ENCODE measurements at places on chromosomes 3 and 15. TPM values are rescaled to one million over a fixed set of nuclear protein-coding genes. Genes with fewer than 3 reads are reported as not detected.

DNA sequence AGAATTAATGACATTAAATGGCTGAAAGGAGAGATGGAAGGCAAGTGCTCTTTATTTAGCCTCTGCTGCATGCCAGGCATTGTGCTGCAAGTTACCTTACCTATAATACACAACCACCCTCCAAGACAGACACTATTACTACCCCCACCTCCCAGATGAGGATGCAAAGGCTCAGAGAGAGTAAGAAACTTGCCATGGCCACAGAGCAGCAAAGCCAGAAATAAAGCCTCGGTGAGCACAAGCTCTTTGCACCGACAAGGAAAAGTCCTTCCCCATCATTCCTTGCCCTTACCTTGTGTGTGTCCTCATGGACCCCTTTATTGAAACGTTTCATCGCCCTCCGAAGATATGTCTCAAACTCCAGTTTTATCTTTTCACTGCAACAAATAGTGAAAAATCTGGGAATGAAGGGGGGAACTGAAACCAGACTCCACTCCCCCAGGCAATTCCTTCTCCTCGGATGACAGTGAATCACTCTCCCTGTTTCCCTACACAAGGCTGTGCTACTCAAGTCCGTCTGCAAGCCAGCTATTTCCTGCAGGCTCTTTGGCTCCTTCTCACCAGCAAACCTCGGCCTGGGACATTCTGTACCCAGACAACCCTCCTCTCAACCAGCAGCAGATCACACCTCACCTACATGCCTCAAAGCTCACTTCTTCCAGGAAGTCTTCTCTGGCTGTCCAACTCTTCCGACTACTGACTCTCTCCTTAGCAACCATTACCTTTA lies 11.4 kb downstream of the XPC start:
- DNase-seq = no peak

DNA sequence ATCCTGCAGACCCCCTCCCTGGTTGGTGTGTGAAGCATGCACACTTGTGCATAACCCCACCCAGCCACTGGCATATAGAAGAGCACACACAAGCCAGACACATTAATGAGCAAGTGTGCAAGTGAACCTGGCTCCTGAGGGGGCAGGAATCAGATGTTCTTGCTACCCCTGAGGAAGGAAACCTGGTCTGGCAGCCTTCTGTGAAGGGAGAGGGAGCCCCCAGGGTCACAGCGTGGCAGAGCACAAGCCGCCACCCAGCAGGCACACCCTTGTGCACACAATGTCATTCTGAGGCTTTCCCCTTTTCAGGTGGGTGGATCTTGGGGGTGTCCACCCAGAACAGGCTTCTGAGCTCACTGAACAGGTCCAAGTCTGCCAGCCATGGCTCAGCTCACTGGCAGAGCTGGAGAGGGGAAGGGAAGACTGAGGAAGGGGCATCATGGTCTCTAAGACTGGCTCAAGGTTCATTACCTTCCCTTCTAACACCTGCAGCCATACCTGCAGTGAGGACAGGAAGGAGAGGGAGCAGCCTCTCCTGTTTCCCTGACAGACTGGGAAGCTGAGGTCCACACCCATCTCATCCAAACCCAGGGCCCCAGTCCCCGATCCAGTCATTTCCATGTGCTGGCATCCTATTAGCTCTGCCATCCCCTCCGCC lies 31.6 kb upstream of the SEMA3F start:
- no peak for DNase-seq

- DNase-seq = no peak
Observed at GRCh38 chr15:62344806-62345539, 179.9 kb upstream of the C2CD4B start.

GRK7 gene
- total RNA-seq = not detected

DNA sequence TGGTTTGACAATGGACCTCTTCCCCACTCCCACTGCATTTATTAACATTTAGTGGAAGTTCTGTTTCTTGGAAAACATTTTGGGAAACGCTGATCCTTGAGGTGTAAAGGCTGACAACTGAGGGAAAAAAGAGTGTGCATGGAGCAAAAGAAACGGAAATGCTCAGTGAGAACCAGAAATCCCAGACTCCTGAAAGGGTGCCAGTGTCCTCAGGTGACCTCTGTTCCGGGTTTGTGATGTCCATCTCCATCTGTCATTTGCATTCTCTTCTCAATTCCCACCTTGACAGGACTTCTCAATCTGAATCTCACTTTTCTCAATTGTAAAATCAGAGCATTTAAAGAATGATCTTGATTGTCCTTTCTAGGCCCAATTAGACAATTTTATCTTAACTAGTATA lies 71.1 kb upstream of the FAM3D start:
- DNase-seq = no peak

DNA sequence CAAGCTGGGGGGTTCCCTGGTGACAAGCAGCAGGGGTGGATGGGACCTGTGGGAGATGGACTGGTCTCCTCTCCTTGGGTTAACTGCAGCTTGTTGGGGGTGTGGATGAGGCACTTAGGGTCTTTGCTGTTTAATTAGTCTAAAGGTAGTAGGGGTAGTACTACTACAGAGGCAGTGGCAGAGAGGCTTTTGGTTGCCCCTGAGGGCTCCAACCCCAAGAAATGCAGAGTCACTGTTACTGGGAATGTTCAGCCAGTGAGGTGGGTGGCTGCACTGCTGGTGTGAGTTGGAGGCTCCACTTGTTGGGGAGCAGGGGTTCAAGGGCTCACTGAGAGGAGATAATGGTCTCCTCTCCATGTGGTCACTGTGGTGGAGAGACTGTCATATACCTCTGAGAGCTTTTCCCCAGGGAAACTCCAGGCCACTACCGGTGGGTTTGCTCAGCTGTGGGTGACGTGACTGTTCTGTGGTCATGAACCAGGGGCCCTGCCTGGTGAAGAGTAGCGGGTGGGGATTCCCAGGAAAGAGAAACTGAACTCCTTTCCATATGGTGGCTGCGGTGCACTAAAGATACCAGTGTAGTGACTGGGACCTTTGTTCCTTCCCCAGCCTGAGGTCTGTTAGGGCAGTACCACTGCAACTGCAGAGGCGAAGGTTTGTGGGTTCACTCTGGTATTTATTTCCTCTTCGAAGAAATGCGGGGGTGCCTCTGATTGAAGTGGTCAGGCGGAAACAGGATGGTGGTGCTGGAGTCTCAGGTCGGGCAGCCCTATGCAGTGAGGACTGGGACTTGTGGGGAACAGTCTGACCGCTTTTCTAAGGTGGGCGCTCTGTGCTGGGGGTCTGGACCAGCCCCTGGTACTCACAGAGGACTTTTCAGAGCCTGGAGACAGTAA lies 68.9 kb upstream of the TNFSF10 start:
- DNase-seq = no peak

TTLL13 gene
- total RNA-seq = 0.20 TPM

DNA sequence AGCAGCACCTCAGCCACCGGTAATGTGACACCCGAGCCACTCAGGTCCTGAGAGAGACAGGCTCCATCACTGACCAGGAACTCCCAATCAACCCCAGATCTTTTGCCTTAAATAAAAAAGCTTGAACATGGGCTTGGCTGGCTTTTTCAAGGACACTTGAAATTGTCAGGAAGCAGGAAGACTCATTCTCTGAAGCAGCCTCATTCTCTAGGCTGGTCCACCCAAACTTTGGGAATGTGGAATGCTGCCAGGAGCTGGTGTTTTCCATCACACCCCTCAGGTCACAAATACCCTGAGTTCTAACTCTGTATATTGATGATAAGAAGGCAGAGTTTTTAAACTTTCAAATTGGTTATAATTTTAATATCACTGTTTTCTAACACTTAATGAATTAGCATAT lies 17.0 kb downstream of the CXCR6 start:
- no peak for DNase-seq

ZIC1 gene
- total RNA-seq = not detected

- DNase-seq = no peak
Observed at GRCh38 chr3:117761703-117762620, 1052.4 kb downstream of the TUSC7 start.

- no peak for DNase-seq
Observed at GRCh38 chr3:22617372-22617771, 585.8 kb upstream of the UBE2E2 start.

DNA sequence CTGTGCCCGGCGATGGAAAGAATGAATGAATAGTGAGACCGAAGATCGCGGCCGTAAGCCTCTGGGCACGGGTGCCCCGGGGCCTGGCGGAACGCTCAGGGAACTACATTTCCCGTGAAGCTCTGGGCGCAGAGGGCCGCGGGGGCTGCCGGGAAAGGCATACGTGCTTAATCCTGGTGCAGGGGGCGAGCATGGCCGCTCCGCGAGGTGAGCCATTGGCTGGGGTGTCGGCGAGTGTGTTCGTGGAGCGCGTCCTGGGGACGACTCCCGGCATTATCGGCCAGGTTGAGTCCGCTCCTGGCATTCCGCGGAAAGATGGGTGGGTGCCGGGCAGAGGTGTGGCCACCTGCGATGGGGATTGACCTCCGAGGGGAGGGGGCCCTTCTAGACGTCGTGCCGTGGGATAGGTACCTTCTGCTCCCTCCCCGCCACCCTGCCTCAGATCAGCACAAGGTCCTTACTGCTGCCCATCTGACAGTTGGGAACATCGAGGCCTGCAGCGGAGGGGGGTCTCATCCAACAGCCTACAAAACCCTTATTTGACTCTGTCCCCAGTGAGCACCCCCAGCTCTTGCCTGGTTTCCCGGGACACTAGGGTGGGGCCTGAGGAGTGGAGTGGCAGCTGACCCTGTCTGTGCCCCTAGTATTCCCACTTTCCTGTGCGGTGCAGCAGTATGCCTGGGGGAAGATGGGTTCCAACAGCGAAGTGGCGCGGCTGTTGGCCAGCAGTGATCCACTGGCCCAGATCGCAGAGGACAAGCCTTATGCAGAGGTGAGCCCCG lies at the start of gene MPI:
Gene MPI (plus strand): TSS at position 160 of the 782 bp plus-strand sequence. CDS start 32 bp downstream, at position 192.
- DNase-seq = peak; percentile 92

GRCh38 chr15:49589030-49589429 lies 31.6 kb downstream of the FAM227B start:
- no peak for DNase-seq

- DNase-seq = no peak
Observed at GRCh38 chr3:18812316-18812715, 336.0 kb upstream of the KCNH8 start.

MTMR10 gene
- total RNA-seq = 34.8 TPM

MCF2L2 gene
- total RNA-seq = 0.25 TPM

DAZL gene
- total RNA-seq = not detected

DNA sequence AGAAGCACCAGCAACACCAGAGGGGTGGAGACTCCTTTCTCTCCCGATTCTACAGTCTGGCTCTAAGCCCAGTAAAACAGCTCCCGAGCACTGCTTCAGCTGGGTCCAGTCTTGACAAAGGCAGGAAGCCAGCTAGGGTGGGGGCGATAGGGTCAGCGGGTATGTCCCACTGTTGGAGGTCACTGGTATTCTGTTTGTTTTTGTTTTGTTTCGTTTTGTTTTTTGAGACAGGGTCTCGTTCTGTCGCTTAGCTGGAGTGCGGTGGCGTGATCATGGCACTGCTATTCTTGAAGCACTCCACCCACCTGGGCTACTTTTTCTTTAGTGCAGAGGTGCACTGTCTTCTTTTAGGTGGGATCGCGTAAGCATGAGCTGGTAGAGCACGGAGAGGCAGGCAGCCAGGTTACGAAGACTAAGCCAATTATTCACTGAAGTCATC lies 16.3 kb downstream of the GCSAM start:
- DNase-seq = peak; percentile 30

DNA sequence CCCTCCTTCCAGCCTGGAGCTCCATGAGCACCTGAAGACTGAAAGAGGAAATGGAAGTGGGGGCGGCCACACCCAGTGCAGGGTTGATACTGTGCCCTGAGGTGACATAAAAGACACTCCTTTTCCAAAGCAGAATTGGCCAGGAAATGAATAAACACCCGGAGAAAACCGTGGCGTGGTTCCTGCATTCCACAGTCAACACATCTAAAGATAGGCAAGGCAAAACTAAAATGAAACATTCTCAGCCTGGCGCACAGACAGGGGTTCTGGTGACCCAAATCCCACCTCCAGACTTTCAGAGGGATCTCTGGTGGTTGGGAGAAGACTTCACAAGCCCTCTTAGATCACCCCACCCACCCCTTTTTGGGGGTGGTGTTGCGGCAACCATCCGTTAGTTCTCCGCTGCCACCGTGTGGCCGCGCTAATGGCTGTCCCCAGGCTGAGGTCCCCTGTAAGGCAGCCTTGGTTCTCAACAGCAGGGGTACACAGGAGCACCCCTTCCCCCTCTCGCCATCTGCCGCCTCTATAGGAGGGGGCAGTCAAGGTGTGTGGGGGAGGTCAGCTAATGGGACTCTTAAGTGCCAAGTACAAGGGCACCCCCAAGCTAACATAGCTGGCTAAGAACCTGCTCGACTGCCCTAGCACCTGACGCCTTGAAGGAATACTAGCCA lies 2.5 kb upstream of the MST1R start:
- DNase-seq = peak; percentile 67

DNA sequence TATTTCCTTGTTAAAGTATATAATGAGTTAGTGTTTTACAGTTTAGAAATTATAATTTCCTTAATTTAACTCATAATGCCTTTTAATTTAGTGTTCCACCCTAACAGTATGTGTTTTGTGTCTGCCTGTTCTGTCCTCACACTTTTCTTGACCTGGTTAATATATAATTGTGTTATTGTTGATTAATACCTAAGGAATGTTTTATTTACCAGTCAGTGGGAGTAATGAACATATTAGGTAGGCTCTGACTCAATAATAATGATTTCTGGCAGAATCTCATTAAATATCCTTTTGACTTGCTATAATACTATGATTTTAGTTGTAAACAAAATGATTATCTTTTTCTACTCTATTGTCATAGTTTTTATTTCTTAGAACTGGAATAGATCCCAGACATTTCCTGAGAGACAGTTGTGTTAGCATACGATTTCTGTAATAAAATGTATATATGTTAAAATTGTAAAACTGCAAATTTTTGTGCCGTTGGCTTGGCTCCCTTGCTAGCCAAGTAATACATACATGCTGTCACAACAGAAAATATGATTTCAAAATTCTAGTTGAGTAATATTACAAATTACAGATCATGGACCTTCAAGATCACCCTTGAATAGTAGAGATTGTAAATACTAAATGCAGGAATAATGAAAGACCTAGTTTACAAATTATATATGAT lies 51.9 kb downstream of the RASA2 start:
- DNase-seq = no peak

DNA sequence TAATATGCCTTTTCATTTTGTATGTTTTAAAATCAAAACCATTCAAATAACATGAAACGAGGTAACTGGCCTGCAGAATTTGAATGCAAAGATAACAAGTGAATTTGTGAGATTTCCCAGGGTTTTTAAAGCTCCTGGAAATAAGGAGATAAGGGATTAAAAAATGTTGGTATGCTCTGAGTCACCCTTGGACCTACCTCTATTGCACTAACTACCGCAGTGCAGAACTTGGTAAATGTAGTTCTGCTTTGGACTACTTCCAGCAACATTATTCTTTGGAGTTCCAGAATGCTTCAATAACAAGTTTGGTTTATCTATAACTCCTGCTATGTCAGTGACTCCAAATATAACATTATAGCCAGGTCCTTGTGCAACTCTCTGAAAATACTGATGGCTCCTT lies 201.7 kb downstream of the GAP43 start:
- no peak for DNase-seq

DNA sequence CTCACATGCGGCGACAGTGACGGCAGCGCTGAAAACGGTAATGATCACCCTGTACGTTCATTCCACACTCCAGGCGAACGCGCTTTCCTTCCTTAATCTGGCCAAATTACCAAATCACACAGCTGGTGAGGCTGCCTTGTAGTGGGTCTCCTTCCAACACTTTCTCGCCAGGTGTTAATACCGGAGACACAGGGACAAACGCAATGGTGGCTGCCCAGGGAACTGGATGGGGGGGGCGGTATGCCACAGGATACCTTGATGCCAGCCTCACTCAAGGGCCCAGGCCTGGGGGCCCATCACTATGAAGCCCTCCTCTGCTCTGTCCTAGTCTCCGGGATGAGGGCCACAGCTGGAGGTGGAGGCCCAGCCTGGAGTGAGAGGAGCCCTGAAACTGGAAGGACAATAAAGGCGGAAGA lies 1.4 kb upstream of the CAMK2N2 start:
- no peak for DNase-seq

All from left ventricle myocardium superior (tissue), 1 donor.